ENCODE measurements at places on chromosomes 11 and 22.

- DNase-seq: no peak
These were observed 9.0 kb upstream of the MARK2 start for GRCh38 chr11:63829823-63830489.

GRCh38 chr11:9210922-9211320, 54.2 kb downstream of the DENND5A start:
- no peak for DNase-seq

DNA sequence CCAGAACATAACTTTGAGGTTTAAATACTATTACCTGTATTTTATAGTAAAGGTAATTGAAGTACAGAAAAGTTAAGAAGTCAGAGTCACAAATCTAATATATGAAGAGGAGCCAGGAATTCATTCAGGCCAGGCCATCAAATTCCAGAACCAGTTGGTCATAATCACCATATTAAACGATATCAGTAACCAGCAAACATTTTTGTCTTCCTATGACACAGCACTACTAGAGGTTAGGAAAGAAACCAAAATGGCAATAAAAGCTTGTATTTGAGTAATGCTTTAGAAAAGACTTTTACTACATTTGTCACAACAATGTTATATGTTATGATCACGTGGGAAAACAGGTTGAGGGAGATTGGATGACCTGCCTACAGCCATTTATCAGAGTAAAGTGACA, 62.2 kb downstream of the DKK3 start:
- no peak for DNase-seq

DNA sequence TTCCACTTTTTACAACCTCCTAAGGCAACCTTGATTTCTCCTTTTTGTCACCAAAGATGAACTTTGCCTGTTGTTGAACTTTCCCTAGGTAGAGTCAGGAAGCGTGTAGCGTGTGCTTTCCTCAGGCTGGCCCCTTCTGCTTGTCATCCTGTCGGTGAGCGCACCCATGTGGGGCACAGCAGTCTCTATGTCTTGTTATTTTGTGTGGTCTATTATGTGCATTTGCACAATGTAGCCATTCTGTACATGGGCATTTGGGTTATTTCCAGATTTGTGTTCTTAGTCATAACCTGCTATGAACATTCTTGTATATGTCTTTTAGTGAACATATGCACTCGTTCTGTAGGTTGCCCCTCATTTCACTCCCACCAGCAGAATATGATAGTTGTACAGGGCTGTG, 34.9 kb downstream of the CABIN1 start:
- DNase-seq: no peak

GRCh38 chr22:33227791-33228190, 169.6 kb upstream of the SYN3 start:
- DNase-seq: no peak
